ENCODE measurements at places on chromosomes 7 and 10.
A peak's percentile ranks its signal among the peaks of the same experiment; 100 is the strongest.

DNA sequence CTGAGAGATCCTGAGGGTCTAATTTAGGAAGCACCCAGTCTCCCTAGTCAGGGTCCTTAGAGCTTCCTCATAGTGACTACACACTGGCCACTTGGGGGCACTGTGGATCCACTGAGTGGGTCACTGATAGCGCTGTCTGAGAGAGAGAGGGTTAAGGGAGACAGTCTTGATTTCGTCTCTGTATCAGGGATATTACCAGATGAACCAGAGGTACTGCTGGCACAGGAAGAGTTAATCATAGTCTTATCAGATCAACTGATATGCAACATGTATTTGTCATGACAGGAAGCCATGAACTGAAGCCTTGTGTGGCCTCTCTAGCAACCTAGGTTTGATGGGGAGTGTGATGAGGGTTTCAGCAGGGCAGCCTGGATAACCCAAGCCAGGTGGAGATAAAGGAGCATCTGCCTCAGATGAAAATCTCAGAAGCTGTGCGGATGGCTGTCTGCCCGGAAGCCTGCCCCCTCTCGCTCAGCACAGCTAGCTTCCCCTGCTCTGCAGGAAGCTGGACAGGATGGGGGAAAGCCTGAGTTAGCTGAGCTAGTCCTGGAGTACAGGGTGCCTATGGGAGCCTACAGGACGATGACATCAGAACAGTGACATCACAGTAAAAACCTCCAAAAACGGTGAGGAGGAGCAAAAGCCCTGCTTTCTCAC lies 214.0 kb upstream of the PRSS1 start:
- DNase-seq: peak; percentile 79

DNA sequence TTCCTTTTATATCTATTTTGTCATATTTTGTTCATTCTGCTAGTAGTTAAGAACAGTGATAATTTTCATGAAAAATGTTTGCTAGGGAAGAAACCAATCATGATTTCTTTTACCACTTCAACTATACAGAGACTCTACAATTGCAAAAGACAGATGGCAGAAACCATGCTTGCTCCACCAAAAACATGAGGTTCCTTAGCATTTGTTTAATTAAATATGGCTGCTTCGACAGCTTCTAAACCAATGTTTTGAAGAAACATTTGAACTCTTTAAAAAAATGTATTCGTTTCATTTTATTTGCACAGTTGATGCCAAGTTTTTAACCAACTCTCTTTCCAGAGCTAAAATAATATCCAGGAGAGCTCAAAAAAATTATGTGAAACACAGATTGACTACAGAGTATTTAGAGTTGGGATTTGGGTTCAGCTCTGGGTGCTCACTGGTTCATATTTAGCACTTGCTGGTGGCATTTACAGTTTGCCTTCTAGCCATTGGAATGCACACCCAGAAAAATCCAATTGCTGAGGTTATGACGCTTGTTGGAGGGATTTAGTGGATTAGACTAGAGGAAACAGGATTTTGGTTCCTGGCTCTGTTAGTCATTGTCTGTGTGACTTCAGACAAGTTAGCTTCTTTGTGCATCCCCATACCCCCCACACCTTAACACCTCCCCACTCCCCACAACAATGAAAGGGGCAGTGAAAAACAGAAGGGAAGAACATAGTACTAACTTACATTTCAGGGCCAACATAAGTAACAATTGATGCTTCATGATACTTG lies 35.8 kb upstream of the SDHAF3 start:
- DNase-seq: no peak

DNA sequence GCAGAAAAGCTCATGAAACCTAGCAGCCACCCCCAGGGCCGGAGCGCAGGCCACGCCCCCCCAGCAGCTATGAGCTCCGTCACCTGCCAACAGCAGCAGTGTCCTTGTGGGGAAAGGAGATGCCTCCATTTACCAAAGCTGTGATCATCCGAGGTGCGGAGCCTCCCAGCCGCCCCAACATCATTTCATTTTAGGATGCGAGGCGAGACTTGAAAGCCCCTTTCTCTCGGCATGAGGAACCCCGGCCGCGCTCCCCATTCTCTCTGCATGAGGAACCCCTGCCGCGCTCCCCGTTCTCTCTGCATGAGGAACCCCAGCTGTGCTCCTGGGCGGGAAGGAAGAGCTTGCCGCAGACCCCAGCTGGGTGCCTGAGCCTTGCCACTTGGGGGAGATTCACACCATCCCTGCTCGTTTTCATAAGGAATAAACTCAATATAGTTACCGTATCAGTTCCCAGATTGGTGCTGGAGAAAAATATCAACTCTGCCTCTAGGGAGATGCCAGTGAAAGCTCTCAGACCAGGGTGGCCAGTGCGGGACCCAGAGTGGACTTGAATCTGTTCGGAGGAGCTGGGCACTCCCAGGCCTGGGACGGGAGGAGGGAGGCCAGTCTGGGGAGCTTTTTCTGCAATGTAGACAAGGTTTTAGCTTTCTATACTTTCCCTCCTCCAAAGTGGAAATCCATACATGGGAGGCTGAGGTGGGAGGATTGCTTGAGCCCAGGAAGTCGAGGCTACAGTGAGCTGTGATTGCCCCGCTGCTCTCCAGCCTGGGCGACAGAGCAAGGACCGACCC lies 35.0 kb downstream of the JAKMIP3 start:
- DNase-seq: no peak

DNA sequence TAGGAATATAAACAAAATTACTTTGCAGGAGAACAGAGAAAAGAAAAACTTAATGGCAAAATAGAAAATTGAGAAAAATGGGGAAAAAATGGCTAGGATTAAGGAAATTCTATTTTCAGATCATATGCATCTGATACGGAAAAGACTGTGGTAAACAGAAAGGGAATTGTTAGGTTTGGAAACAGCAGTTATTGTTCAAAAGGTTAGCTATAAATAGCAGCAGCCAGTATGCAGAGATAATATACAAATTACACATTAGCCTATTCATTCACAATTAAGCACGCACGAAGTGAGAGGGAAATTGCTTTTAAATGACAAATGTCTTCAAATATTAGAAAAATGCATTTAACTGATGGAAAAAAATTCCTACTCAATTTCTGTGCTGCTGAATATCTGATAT lies 224.1 kb upstream of the FAM3C start:
- no peak for DNase-seq

DNA sequence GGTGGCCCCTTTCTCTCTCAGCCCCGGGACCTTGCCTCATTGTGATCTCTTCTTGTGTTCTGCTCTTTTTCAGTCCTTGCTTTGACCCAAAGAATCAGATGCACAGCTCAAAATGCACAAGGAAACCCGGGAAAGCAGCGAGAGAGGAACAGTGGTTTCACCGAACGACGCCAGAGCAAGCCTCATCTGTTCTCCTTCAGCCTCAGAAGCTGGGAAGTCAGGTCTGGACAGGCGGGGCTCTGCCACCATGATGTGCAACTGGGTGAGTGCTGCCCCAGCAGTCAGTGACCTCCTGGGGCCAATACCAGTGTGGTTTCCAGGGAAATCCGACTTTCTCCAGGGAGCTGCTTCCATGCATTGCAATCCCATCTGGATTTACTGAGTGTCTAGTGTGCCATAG lies 133.4 kb downstream of the PRKCQ start:
- DNase-seq: no peak

GRCh38 chr10:48478980-48479811 lies 125.7 kb downstream of the ARHGAP22 start:
- no peak for DNase-seq

GRCh38 chr10:14573666-14574261 lies 200.9 kb downstream of the FAM107B start:
- DNase-seq: peak; percentile 54

DNA sequence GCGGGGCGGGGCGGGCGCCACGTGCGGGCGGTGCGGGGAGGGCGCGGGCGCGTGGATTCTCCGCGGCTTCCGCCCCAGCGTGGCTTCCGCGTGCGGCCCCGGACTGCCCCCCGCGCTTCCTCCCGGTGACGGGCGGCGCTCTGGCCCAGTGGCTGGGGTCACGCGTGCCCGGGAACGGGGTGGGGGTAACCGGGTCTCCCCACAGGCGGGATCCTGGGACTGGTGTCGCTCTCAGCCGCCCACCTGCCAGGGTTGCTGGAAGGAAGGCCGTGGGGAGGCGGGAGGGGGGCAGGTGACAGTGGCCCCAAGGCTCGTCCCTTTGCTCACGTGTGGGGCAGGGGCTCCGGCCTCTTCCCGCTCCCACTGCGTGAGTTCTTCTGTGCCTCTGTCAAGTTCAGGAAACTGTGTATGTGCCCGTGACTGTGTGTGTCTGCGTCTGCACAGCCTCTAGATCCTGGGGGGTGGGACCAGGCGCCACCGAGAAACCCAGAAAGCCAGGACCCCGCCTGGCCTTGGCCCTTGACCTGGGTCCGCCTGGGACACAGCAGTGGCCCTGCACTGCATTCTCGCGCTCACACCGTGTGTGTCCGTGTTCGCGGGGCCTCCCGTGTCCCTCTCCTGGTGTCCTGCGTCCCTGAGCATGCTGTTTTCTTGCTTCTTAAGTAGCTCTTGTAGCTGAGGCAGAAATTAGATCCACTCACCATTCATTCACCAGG lies 919 bp downstream of the MAFK start:
- DNase-seq: peak; percentile 46

GRCh38 chr10:28530751-28531150 lies 2.2 kb upstream of the WAC start:
- DNase-seq: peak; percentile 47

DNA sequence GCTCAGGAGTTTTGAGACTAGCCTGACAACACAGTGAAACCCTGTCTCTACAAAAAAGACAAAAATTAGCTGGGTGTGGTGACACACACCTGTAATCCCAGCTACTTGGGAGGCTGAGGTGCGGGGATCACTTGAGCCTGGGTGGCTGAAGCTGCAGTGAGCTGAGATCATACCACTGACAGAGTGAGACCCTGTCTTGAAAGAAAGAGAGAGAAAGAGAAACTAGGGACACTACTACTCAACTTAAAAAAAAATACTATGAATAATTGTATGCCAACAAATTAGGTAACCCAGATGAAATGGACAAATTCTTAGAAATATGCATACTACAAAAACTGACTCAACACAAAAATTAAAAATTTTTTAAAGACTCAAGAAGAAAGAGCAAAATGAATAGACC lies 28.5 kb downstream of the SMURF1 start:
- DNase-seq: no peak

DNA sequence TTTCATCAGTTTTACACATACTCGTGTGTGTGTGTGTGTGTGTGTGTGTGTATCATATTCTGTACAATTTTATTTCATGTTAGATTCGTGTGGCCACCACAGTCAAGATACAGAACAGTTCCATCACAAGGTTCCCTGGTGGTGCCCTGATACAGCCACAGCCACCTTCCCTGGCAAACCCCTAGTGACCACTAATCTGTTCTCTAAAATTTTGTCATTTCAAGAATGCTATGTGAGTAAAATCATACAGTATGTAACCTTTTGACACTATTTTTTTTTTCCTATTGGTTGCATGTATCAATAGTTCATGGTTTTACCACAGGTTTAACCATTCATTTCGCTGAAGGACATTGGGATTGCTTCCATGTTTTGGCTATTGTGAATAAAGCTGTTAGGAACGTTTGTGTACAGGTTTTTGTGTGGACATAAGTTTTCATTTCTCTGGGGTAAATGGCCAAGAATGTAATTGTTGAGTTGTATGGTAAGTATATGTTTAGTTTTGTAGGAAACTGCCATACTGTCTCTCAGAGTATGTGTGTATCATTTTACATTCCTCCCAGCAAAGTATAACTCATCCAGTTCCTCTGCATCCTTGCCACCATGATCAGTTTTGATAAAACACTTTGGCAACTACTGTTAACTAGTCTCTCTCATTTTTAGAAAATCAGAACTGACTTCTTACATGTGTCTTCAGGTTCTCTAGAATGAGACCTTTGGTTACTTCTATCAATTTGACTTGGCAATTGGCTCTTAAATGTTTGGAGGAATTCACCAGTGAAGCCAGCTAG lies 20.6 kb downstream of the KLHDC10 start:
- no peak for DNase-seq

- DNase-seq: no peak
Measured at GRCh38 chr10:63385254-63385653, 80.5 kb downstream of the JMJD1C start.

- no peak for DNase-seq
Measured at GRCh38 chr10:43900571-43900970, 251.9 kb upstream of the ZNF32 start.

DNA sequence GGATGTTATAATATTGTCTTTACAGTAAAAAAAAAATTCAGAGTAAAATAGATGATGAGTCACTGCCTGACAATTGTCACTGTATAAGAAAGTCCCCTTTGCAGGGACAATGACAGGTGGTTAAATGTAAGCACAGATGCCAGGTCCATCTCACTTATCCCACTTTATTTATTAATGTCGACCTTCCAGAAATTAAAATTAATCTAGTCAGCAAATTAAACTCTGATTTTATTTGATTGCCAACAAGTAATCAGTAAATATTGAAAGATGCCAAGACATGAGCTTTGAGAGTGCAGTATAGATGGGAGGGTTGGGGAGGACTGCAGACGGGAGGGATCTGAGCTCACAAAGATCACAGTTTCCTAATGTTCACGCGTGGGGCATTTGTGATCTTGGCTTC lies 50.9 kb downstream of the CPXM2 start:
- no peak for DNase-seq

- no peak for DNase-seq
Measured at GRCh38 chr7:6513541-6513940, 37.7 kb downstream of the GRID2IP start.

- peak; percentile 31 for DNase-seq
Measured at GRCh38 chr7:29946428-29947186, 43.0 kb downstream of the SCRN1 start.

- peak; percentile 80 for DNase-seq
Measured at GRCh38 chr10:110530131-110530831, 32.6 kb downstream of the DUSP5 start.

DNA sequence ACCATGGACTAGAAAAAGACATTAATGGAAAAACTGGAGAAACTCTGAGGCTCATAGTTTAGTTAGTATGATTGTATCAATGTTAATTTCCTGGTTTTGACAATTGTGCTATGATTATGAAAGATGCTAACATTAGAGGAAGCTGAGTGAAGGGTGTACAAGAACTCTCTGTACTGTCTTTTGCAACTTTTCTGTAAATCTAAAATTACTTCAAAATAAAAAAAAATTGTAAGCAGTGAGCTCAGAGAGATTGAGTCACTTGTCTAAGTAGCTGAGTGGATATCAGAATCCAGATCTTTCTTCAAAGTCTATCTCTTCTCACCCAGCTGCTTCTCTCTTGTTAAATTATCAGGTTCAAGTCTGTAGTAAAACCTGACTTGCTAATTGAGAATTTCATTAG lies 181.1 kb downstream of the PLCE1 start:
- no peak for DNase-seq

GRCh38 chr10:62707810-62708209 lies 96.7 kb upstream of the ADO start:
- no peak for DNase-seq

- no peak for DNase-seq
Measured at GRCh38 chr10:1573334-1573969, 163.9 kb downstream of the ADARB2 start.

DNA sequence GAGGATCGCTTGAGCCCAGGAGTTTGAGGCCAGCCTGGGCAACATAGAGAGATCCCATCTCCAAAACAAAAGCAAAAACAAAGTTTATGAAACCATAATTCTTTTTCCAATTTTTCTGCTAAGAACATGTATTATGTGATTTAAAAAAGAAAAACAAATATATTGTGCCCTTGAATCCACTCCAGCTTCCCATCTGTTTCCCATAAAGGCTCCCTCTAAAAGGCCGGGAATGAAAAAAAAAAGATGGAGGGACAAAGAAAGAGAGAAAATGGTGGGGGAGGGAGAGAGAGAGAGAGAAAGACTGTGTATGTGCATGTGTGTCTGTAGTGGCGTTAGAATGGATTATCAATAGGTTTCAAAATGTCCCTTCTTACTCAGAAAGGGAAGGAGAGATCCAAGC lies 20.5 kb upstream of the GSDME start:
- no peak for DNase-seq
